ENCODE measurements at places on chromosomes 16 and 17. TPM values are rescaled to one million over a fixed set of nuclear protein-coding genes. Genes with fewer than 3 reads are reported as not detected.
A peak's percentile ranks its signal among the peaks of the same experiment; 100 is the strongest.

- no peaks in the 10 kb centered on the region for H3K4me1 ChIP-seq
- no peak overlapping the region for H3K27ac ChIP-seq
- H3K27me3 ChIP-seq, result no peaks in the 10 kb centered on the region
- no peak for DNase-seq
- H3K4me3 ChIP-seq, result no peak overlapping the region
Measured at GRCh38 chr17:63361182-63361581, 84.9 kb downstream of the CYB561 start.

DNA sequence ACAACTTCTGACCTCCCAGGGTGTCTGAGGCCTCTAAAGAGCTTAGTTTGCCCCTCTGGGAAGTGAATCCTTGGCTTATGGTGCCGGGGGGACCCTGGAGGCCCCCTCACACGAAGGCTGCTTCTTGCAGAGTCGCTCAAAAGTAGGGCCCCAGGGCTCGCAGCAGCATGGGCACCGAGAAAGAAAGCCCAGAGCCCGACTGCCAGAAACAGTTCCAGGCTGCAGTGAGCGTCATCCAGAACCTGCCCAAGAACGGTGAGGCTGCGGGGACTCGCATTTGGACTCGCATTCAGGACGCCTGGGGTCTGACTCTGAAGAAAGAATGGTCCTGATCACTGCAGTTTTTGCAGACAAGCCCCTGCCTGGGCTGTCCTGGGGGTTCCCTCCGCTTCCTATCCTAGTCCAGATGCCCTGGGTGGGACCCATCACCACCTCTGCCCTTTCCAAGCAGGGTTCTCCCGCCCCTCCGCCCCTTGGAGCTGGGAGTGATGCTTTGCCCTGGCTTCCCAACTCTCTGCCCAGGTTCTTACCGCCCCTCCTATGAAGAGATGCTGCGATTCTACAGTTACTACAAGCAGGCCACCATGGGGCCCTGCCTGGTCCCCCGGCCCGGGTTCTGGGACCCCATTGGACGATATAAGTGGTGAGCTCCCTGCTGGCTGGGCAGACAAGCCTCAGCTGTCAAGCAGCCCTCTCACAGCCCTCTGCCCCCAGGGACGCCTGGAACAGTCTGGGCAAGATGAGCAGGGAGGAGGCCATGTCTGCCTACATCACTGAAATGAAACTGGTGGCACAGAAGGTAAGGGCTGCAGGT lies 698 bp downstream of the ACBD4 start:
- peaks cover 38% of the 10 kb centered on the region for H3K4me1 ChIP-seq
- no peak for DNase-seq
- H3K27me3 ChIP-seq, result no peaks in the 10 kb centered on the region
- H3K27ac ChIP-seq, result peak overlapping the region; percentile 58
- peaks cover 11% of the 10 kb centered on the region for H3K36me3 ChIP-seq

DNA sequence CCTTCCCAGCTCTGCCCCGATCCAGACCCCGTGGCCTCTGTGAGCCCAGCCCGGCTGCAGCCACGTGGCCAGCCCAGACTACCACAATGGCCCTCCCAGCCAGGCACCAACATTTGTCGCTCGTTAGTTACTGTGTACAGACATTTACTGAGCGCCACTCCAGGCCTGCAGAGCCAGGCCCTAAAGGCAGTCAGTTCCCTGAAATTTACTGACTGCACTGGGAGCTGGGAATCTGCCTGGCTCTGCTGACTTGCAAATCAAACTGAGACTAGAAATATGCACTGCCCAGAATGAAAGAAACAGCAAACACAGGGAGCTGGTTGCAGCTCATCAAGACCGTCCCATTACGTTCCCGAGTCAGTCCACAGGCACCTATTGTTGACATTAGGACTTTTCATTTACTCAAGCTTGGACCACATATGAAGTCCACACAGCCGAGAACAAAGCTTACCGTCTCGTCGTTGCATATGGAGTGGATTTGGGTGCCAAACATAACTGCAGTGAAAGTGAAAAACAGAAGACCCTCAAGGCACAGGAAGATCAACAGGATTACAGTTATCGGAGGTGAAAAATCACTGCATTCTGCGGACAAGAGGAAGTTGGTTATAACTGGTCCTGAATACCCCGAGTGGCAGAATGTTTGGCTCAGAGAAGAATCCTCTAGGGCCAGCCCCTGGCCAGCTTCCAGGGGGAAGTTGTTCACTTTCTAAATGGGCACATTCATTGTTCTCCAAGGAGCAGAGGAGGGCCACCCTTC lies 34.5 kb downstream of the ZDHHC7 start:
- no peak for DNase-seq
- no peak overlapping the region for H3K27ac ChIP-seq
- peaks cover 65% of the 10 kb centered on the region for H3K36me3 ChIP-seq
- H3K4me3 ChIP-seq, result no peak overlapping the region
- H3K4me1 ChIP-seq, result no peaks in the 10 kb centered on the region

The ASIC2 gene
- total RNA-seq, result not detected

The FOXO3B gene
- 3.6 TPM for total RNA-seq
